ENCODE measurements at places on chromosomes 16 and 17. TPM values are rescaled to one million over a fixed set of nuclear protein-coding genes. Genes with fewer than 3 reads are reported as not detected.

DNA sequence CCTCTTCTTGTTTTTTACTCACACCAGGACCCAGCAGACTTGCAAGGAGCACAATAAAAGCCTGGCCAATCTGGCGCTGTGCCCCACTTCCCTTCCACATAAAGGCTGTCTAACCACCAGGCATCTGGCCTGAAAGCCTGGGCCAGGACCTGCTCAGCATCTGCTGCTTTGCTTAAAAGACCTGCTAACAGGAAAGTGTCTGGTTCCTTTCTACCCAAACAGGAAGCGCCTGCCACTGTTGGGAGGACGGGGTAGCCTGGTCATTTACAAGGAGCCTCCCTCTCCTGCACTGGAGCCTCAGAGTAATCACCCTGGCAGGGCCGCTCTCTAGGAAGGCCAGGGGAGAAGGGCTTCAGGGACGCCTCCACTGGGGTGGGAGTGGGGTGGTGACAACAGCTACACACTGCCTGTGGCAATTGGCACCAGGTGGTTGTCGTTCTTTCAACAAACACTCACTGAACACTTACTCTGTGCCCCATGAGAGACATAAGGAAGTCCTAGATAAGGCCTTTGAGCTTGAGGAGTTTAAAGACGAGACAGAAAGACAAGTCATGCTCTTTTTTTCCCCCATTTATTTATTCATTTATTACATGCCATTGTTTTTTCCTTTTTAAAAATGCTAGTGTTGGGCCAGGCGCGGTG, 6.3 kb upstream of the MMP28 start:
- peaks cover 11% of the 10 kb centered on the region for H3K27me3 ChIP-seq
- peaks cover 28% of the 10 kb centered on the region for H3K4me1 ChIP-seq
- H3K36me3 ChIP-seq = no peaks in the 10 kb centered on the region
- H3K27ac ChIP-seq = no peak overlapping the region

The ARSG gene
- total RNA-seq = 8.7 TPM

DNA sequence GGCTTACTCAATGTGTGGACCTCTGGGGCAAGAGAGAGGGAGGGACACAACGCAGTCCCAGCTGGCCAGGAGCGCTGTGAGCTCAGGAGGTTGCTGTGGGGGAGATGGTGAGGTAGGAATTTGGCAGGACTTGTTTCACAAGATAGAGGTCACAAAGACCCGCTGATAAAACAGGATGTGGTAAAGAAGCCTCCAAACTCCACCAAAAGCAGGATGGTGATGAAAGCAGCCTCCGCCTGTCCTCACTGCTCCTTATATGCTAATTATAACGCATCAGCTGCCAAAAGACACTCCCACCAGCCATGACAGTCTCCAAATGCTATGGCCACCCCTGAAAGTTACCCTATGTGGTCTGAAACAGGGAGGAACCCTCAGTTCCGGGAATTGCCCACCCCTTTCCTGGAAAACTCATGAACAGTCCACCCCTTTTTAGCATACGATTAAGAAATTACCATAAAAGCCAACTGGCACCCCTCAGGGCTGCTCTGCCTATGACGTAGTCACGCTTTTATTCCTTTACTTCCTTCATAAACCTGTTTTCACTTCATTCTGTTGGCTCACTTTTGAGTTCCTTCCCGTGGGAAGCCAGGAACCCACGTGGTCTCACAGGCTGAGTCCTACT, 5.3 kb upstream of the EIF4A3 start:
- no peaks in the 10 kb centered on the region for H3K27me3 ChIP-seq
- no peak overlapping the region for H3K4me3 ChIP-seq
- no peak for DNase-seq
- peaks cover 5% of the 10 kb centered on the region for H3K36me3 ChIP-seq
- H3K4me1 ChIP-seq = peaks cover 23% of the 10 kb centered on the region
- H3K27ac ChIP-seq = peak overlapping the region; percentile 13

- no peak overlapping the region for H3K4me3 ChIP-seq
- DNase-seq = no peak
- no peaks in the 10 kb centered on the region for H3K36me3 ChIP-seq
- H3K27me3 ChIP-seq = peaks cover 12% of the 10 kb centered on the region
Measured at GRCh38 chr16:10624527-10624926, 44.1 kb upstream of the EMP2 start.

DNA sequence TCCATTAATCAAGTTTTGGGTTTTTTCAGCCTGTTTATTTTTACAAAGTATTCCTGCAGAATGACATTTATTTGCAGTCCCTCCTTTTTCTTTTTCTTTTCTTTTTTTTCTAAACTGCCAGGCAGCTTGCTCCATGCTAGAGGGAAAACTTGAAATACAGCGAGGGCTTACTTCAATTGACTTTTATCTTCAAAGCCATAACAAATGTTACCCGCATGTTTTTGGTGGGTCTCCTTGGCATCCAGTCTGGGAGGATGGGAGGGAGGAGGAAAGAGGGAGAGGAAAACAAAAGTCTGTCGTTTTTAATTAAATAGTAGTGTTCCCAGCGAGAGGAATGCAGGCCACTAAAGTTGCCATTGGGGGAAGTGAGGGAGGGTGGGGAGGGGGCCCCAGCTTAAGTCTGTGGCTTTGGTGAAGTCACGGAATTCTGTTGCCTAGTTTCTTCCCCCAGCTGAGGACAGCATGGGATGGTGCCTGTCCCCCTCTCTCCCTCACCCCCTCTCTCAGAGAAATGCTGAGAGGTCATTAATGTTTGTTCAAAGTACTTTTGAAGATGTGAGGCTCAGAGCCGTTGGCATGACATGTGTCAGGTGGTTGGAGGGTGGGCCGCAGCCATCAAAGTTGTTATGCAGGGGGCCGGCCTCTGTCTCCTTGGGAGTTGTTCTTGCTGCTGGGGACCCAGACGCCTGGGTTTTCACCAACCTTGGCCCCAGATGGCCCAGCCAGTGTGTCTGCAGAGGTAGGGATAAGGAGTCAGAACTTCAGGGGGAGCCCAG, 2.9 kb downstream of the NKD1 start:
- peaks cover 7% of the 10 kb centered on the region for H3K4me1 ChIP-seq
- DNase-seq = no peak
- H3K4me3 ChIP-seq = no peak overlapping the region
- no peak overlapping the region for H3K27ac ChIP-seq
- H3K27me3 ChIP-seq = peaks cover 50% of the 10 kb centered on the region

DNA sequence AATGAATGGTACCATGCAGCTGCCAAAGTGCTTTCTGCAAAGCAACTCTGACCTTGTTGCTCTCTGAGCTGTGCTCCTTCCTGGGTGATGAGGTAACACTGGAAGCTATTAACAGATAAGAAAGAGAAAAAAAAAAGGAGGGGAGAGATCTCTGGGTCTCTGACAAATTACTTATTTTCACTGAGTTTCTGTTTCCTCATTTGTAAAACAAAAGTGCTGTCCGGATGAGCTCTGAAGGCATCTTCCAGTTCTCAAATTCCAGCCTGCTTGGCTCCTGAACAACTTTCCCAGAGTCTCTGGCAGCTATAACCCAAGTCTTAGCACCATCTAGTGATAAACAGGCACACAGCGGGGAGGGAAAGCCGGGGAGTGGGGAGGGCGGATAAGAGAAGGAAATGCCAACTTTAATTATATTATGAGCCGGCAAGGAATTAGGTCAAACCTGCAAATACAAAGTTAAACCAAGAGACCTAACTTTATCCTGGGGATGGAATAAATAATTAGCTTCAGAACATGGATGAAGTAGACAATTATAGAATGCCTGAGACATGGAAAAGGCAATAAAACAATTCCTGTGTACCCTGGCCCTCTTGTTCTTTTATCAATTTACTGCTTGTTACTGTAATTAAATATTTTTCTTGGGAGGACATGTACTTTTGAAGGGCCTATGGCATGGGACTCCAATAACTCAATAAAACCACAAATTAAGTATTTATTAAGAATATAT, 61.3 kb upstream of the KIFC3 start:
- peak overlapping the region; percentile 6 for H3K4me3 ChIP-seq
- DNase-seq = peak; percentile 86
- peaks cover 29% of the 10 kb centered on the region for H3K4me1 ChIP-seq
- peak overlapping the region; percentile 27 for H3K27ac ChIP-seq

The CLEC16A gene
- 22.1 TPM for total RNA-seq

The MGAT5B gene
- 0.40 TPM for total RNA-seq

DNA sequence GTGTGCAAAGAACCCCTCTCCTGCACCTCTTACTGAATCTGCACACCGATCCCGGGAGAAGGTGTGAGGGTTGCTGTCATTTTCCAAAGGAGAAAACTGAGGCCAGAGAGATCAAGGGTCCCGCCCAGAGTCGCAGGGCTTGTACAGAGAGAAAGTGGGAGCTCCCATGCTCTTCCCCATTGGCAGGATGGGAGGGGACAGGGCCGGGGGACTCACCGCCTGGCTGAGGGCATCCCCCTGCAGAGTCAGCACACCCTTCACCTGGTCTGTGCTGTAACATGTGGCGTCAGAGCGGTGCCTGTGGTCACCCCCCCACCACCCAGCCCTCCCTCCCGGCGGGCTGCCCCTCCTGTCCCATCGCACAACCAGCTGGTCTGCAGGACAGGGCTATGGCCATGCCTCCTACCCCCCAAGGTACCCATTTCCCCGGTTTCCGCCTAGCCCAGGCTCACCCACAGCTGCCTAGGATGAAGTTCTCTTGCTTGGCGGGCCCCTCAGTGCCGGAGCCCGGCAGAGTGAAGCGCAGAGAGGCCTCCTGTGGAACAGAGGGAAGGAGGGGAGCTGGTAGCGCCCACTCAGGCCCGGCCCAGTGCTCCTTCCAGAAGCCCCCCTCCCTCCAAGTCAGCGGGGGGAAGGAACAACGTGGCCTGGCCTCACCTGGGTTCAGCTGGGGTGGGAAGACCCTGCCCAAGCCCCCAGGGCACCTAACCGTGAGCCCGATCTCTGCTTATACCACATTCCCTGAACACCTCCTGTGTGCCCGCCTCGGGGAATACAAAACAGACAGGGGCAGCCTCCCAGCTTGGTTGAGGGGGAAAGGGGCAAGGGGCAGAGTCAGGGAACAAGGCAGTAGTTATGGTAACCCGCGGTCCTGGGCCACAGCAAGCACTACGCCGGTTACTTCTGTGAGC, 1.1 kb downstream of the ROGDI start:
- H3K4me3 ChIP-seq = peak overlapping the region; percentile 84
- no peak overlapping the region for H3K27ac ChIP-seq
- no peak for DNase-seq
- no peaks in the 10 kb centered on the region for H3K27me3 ChIP-seq
- peaks cover 10% of the 10 kb centered on the region for H3K36me3 ChIP-seq

The HOXB7 gene
- not detected for total RNA-seq

- no peaks in the 10 kb centered on the region for H3K36me3 ChIP-seq
- H3K4me3 ChIP-seq = no peak overlapping the region
- no peak for DNase-seq
- H3K4me1 ChIP-seq = no peaks in the 10 kb centered on the region
- H3K27me3 ChIP-seq = no peaks in the 10 kb centered on the region
Measured at GRCh38 chr17:31058976-31059375, 35.8 kb upstream of the NF1 start.

Measured in osteocyte (in vitro differentiated cells).